Activated CD8-positive, alpha-beta memory T cell treated with anti-CD3 and anti-CD28 coated beads for 1 hour (primary cell): ENCODE measurements at places on chromosomes 1 and 21.

- no peak for DNase-seq
Observed at GRCh38 chr1:164709126-164709525, 150.1 kb downstream of the PBX1 start.

DNA sequence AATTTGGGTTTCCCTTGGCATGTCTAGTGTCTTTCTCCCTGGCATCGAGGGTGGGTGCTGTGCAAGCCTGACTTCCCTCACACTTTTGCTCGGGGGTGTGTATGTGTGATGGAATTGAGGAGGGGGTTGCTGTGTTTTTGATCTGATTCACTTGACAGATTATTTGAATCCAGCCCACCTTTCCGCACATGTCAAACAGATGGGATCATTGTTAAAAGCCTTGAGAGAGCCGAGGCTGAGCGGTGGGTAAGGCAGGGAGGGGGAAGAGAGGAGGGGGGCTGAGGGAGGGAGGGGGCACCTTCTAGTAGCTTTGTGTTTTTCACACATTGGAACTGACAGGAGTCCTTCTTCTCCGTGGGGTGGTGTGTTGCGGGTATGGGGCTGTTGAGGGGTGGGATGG, 90.0 kb downstream of the PAPPA2 start:
- DNase-seq = no peak

- DNase-seq = no peak
Observed at GRCh38 chr1:205373022-205373797, 16.5 kb upstream of the KLHDC8A start.

GRCh38 chr1:248114890-248115289, 19.9 kb downstream of the OR2L13 start:
- no peak for DNase-seq

- no peak for DNase-seq
Observed at GRCh38 chr1:33337441-33337840, 16.5 kb upstream of the A3GALT2 start.

GRCh38 chr1:74908797-74909196, 175.8 kb downstream of the TYW3 start:
- no peak for DNase-seq

DNA sequence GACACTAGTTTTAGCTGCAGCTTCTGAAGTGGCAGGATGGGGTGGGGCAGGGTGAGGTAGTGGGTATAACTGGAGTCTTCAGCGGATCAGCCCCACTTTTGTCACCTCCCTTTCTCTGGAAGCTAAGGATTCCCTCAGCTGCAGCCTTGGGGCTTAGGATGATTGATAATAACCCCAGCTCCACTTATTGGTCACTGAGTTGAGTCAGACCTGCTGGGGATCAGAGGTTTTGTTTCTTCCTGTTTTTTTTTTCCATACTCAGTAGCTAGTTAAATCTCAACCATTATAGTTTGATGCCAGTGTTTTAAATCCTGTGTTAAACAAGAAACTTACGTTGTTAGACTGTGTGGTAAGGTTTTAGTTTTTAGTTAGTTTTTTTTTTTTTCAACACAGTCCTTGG, 57.2 kb downstream of the LAMC1 start:
- no peak for DNase-seq

- peak; percentile 58 for DNase-seq
Observed at GRCh38 chr1:198158735-198159589, 2.2 kb downstream of the NEK7 start.

- DNase-seq = no peak
Observed at GRCh38 chr1:112418099-112418892, 22.3 kb downstream of the CTTNBP2NL start.

- DNase-seq = no peak
Observed at GRCh38 chr1:240608707-240609106, 3.2 kb downstream of the GREM2 start.

- no peak for DNase-seq
Observed at GRCh38 chr1:6358757-6359201, 34.8 kb downstream of the ACOT7 start.

GRCh38 chr21:46412521-46413364, 45.9 kb upstream of the DIP2A start:
- no peak for DNase-seq

DNA sequence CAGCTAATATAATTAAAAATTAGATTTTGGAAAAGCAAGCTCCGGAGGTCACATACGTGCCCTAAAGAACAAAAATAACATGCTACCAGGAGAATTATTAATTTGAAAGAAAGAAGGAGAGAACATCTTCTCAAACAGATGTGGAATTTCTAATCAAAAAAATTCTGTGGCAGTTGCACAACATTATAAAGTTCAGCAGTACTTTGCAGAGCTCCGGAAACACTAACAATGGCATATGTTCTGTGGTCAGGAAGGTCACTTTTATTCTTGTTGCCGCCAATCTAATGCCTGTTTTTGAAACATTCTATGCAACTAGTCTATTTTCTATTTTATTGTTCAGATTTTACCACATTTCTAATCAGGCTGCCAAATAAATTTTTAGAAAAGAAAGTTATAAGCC, 186.8 kb downstream of the SMYD3 start:
- no peak for DNase-seq

GRCh38 chr21:37166733-37167132, 93.7 kb downstream of the TTC3 start:
- no peak for DNase-seq

GRCh38 chr1:183910845-183911244, 105.9 kb downstream of the RGL1 start:
- DNase-seq = no peak

DNA sequence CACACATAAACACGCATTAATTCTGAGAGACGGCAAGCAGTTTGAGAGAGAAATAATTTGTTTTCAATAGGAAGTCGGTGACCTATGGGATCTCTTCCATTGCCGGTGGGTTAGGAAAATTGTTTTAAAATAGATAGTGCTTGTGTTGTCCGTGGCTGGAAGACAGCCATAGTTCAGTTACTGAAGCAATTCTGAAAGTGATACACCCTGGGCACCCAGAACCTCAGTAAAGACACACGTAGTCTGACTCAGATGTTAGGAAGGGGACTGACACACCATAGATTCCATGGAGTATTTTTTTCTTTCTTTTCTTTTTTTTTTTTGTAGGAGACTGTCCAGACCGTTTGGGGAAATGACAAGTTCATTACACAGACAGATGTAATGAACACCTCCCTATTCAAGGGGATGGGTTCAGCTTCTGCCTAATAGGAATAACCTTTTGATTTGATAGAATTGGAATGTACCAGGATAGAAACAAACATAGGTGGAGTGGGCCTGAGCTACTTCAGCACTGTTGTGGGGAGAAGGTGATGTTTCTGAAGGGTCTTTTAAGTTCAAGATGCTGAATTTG, 1.6 kb downstream of the C1orf21 start:
- DNase-seq = no peak

DNA sequence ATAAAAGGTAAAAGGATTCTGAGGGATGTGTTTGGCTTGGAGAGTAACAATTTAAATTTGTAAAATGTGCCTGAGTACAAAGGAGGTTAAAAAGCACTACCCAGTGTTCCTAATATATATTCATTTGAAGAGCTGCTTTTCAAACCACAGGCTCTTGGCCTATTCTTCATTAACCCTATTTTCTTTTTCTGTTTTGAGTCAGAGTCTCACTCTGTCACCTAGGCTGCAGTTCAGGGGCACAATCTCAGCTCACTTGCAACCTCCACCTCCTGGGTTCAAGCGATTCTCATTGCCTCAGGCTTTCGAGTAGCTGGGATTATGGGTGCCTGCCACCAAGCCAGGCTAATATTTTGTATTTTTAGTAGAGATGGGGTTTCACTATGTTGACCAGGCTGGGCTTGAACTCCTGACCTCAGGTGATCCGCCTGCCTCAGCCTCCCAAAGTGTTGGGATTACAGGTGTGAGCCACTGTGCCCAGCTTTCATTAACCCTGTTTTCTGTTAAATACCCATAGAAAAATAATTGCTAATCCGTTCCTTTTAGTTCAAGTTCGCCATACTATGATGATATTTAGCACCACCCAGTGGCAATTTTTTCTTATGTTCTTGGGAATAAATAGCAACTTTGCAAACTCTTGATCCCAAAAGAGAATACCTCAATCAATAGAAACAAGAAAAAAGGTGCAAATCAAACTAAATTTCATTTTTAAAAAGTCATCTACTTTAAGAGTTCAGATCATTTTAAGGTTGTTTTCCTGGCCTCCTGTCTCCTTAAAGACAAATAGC, 30.5 kb downstream of the ZBTB8OS start:
- DNase-seq = no peak

- no peak for DNase-seq
Observed at GRCh38 chr21:31236528-31236927, 107.5 kb downstream of the TIAM1 start.

GRCh38 chr1:48066936-48067335, 69.8 kb upstream of the TRABD2B start:
- no peak for DNase-seq

DNA sequence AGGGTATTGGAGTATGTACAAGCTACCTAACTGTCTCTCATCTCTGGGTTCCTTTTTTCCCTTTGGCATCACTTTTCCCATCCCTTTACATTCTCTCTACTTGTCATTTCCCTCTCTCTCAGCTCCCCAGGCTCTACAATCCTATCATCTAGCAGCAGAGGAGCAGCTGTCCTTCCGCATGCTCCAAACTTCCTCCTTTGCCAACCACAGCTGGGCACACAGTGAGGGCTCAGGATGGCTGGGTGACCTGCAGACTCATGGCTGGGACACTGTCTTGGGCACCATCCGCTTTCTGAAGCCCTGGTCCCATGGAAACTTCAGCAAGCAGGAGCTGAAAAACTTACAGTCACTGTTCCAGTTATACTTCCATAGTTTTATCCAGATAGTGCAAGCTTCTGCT, 561 bp downstream of the CD1E start:
- DNase-seq = no peak
